T-helper 2 cell (primary cell): ENCODE measurements at places on chromosomes 2 and 18.

- no peak for DNase-seq
Observed at GRCh38 chr18:43277164-43277600, at the start of gene SYT4. Gene SYT4, minus strand, starts transcription at chr18:43277490. Its CDS starts 209 bp downstream, at chr18:43277281.

GRCh38 chr2:68258851-68259250, 6.5 kb upstream of the PPP3R1 start:
- DNase-seq: no peak

DNA sequence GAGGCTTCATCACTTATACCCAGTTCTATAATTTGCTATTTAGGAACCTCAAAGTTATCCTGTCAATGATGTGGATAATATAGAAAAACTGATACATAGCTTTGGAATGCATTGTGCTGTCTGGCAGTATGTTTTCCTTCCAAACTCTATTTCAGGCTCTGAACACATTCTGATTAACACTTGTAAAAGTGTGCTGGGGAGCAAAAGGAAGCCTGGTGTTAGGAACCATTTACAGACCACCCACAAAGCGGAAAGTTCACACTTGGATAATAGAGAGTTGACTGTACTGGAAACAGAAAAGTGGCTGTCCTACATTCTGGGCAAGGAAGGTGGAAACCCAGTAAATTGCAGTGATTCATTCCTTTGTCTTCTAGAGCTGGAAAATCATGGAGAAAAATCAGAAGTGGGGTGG, 114.5 kb upstream of the ZFP36L2 start:
- DNase-seq: no peak

DNA sequence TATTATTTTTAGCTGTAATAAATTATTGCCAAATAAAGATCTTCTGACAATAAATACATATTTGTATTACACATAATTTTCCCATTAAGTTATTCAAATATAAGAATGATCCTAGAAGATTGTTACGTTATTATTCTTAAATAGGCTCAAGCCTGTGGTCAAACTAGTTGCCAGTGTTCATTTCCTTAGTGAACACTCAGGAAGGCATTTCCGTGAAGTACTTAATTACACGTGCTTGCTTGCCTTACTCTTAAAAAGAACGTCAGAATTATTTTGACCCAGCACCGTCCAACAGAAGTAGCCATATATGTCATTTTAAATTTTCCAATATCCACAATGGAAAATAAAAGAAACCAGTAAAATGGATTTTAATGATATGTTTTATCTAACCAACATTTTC, 249.8 kb downstream of the TXNL1 start:
- no peak for DNase-seq

GRCh38 chr2:240252191-240252871, 111.9 kb upstream of the OTOS start:
- no peak for DNase-seq

DNA sequence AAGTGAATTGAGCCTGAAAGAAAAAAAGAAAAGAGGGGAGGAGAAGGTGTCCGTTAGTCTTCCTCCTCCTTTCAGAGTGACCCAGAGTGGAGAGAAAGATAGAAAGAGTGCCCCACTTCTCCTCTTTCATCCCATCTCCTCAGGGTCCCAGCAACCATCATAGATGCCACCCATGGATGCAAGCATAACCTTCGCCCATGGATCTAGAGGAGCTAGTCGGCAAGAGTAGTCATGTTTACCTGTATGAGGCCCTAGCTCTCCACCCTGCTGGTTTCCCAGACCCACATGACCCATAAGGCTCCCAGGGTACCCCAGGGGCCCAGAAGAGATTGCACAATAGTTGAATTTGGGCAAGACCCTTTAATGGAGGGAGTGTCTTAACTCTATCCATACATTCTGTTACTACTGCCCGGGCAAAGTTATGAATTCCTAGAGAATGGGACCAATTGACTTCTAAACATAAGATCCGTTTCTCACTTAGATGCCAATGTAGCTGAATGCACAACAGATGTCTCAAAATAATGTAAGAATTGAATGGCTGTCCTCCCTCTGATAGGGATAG, 56.1 kb upstream of the CDCA7 start:
- no peak for DNase-seq

GRCh38 chr2:116733699-116734098, 1080.8 kb upstream of the DDX18 start:
- no peak for DNase-seq

- DNase-seq: no peak
Observed at GRCh38 chr2:40388161-40388560, 63.7 kb downstream of the SLC8A1 start.

DNA sequence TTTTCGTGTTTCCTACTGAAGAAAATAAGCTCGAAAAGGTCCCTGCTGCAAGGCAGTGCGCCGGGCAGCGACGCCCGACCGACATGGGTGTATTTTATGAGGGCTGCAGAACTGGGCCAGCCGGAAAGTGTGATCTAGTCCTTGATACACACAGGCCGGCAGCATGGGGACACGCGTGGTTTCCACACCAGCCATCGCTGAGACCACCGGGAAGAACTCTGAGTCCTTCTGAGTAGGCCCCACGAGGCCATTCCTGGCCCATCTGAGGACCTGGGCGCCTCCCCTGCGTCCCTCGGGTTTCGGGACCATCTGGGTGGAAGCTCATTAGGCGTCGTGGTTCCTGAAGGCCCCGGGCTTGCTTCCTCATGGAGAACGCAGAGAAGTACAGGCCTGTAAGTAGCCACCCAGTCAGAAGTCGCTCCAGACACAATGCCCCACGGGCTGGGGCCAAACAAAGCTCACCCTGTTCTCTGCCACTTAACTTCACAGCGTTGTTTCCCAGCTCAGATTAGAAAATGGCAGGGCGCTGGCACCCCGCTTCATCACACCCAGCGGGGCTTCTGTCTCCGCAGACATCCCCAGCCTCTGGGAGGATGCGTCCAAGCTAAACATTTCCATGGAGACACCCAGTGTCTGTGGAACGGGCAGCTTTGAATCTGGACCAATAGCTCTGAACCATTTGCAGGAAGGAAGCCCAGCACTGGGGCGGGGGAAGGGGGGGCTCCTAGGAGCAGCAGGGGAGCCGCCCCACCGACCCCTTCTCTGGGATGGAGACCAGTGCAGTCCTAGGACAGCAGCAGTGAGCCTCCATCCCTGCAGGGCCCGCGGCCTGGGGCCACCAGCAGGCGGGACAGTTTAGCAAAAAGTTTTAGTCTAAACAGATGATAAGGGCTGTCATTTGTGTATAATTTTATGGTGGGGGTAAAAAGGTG, 2.4 kb downstream of the NFATC1 start:
- no peak for DNase-seq

DNA sequence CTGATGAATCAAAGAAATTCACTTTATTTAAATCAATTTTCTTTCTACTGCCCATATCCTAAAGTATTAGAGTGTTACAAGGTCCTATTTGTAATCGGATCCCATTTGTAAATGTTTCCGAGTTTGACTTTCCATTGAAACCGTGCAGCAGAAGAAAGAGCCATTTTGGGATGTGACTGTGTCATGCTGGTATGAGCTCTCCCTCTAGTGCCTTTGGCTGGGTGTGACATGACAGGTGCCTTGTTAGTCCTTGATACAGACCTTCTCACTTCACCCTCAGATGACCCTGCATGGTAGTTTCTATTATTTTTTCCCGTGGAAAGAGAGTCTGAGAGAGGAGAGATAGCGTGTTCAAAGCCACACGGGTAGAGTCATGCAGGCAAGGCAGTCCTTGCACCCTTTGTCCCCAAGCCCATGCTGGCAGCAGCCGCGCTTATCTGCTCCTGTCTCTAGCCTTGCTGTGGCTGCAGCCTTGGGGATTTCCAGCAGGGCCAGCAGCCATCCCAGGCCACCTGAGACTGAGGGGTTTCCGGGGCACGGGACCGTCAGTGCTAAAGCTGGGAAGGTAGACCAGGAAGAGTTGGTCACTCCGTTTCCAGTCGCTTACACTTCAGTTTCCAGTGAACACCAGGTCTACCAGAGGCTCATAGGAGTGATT, 21.4 kb downstream of the CHMP1B start:
- DNase-seq: no peak

DNA sequence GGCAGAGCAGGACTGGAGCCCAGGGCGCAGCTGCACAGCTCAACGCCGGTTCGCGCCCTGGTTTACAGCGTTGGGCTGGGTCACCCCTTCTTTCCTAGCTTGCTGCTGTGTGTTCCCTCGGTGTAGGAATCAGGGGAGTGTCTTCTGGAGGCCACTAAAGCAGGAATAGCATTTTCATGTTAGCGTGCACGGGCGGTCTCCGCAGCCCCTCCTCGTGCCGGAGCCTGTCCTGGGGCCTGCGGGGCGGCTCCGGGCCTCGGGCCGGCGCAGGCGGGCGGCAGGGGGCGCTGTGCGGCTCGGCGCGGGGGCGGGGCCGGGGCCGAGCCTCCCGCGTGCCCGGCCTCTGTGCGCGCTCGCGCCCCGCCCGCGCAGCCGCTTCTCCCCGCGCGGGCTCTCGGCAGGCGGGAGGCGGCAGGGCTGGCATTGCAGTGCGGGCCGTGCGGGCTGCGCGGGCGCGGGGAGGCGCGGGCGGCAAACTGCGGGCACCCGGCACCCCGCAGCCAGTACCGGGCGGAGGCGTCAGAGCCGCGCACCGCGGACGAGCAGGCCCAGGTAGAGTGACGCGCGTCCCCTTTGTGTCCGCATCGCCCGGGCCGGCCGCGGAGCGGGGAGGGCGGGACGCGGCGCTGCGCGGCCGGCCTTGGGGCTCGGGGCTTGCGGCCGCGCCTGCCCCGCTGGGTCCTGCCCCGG, at the start of gene RNF144A:
TSS of gene RNF144A (plus strand) at position 342 of the 690 bp plus-strand sequence. CDS start 79,515 bp downstream, outside the sequence.
- DNase-seq: peak; percentile 84
